ENCODE measurements at places on chromosomes 12 and 14.

DNA sequence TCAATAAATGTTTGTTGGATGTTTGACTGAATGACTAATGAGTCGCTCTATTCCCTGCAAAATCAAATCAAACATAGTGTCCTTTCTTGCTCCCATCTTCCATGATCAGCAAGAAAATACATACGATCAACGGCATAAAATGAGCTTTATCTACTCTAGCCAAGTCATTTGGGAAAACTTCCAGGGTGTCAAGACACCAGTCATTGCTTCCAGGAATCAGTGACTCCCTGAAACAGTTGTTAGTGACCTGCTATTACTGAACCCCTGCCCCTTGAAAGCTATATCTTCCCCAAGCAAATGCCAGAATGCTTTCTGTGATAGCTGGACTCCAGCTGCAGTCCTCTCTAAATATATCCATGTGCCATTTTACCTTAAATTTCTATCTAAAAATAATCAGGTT, 169.5 kb upstream of the SSTR1 start:
- no peak for DNase-seq

DNA sequence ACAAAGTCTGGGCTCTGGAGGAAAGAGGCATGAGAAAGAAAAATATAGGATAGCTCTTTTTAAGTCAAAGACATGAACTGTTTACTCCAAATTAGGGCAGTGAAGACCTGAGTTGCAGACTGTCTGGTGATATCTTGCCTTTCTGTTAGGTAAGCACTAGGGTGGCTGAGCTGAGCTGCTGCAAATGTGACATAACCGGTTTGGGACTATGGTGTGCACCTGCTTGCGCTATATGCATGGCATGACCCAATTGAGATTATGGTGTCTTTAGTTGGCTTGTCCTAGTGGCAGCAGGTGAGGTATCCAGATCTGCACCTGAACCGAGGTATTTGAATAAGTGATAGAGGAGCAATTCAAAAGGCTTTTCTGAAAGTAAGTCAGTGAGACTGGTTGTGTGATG, 345.6 kb downstream of the APAF1 start:
- DNase-seq = no peak

GRCh38 chr12:94571556-94571955, 78.8 kb downstream of the TMCC3 start:
- DNase-seq = peak; percentile 39

DNA sequence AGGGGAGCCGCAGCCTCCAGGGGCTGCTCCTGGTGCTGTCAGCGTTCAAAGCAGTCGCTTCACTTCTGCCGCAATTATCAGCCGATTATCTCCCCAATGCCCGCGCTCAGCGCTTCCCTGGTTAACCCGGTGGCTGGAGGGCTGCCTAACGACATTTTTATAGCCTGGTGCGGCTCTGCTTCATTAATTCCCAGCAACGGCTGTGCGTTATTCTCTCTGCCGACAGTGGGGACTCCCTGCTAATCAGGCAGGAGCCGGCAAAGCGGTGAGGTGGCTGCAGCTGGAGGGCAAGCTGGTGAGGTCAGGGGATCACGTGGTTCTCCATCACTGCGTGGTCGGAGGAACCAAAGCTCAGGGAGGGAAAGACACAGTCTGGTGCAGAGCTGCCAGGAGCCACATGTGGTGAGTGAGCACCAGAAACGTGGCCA, 62.9 kb downstream of the GLRX5 start:
- no peak for DNase-seq

DNA sequence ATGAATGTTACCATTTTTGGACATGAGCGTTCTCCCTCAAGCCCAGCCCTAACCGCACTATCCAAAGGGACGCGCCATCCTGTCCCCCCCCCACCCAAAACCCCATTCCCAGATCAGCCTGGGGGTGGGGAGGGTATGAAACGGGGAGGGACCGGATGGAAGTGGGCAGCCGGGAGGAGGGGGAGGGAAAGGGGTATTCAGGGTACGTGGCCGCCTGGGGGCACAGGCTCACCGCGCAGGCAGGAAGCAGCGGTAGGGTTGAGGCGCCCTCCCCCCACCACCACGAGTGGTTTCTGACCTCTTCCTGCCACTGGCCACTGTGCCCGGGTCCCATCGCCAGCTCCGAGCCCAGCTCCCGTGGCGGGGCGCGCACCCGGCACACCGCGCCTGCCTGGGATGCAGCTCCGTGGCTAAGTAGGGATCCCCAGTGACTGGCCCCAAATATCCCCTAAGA, 1.4 kb downstream of the ACTN1 start:
- peak; percentile 87 for DNase-seq

DNA sequence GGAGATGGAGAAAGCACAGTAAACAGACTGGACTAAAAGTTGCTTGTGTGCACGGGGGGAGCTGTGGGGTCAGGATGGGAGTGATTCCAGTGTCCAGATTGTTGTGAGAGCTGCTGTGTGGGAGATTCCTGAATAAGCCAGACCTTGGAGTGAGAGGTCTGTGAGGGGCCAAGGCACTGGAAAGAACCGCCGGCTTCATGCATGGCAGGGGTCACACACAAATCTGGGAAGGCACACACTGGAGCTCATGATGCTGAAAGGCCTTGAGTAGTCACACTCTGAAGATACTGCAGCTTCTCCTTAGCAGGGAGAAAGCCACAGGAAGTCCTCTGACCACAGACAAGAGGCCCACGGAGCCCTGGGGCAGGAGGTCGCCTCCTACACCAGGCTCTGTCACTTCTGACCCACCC, 23.1 kb downstream of the ADCY6 start:
- no peak for DNase-seq

- no peak for DNase-seq
These were observed 111.9 kb downstream of the LRRK2 start for GRCh38 chr12:40336573-40337199.

- DNase-seq = peak; percentile 86
These were observed 8.9 kb downstream of the BICD1 start for GRCh38 chr12:32115404-32116104.

DNA sequence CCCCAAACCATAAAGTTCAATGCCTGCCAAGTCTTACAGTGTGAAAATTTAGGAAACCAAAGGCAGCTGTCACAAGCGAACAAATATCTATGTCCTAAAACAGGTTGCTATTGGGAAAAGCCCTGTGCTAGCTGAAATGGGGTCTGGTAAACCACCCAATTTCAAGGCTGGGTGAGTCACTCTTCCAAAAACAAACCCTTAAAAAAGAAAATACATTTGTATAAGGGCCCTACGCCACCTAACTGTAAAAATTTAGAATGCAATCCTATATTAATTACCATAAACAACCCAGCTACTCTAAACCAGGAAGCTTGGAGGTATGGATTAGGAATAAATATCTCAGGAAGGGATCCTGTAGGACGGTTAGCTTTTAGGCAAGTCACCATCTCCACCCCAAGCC, 32.1 kb downstream of the PRMT8 start:
- no peak for DNase-seq

GRCh38 chr14:96798956-96799355, 1.8 kb downstream of the VRK1 start:
- no peak for DNase-seq

DNA sequence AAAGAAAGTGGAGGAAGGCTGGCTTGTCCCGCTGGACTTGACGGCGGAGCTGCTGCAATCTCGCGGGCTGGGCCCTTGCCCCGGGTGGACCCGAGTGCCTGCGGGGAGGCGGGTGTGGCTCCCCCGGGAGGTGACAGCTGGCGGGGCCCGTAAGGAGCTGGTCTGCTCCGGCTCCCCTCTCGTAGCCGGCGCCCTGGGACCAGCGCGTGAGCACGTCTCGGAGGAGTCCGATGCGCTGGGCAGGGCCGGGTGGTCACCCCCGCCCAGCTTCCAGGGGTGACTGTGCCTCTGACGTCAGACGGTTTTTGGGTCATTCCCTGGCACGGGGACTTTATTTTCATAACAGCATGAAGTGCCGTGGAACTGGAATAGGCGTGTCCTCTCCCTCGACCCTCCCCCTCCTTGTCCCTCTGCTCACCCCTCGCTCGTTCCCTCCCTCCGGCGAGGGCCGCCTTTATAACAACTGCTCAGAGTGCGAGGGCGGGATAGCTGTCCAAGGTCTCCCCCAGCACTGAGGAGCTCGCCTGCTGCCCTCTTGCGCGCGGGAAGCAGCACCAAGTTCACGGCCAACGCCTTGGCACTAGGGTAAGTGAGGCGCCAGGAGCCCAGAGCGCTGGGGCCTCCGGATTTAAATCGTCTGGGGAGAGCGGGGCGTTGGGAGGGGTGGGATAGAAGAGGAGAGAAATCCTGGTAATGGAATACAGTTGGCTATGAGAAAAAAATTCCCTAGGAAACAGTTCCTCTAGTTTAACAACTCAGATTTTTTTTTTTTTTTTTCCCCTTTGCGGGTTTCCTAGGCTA, at the start of gene GPRC5A:
TSS of gene GPRC5A (plus strand) at position 483 of the 801 bp plus-strand sequence. CDS start 16,688 bp downstream, outside the sequence.
- peak; percentile 95 for DNase-seq
